ENCODE measurements at places on chromosomes 12 and 14.

DNA sequence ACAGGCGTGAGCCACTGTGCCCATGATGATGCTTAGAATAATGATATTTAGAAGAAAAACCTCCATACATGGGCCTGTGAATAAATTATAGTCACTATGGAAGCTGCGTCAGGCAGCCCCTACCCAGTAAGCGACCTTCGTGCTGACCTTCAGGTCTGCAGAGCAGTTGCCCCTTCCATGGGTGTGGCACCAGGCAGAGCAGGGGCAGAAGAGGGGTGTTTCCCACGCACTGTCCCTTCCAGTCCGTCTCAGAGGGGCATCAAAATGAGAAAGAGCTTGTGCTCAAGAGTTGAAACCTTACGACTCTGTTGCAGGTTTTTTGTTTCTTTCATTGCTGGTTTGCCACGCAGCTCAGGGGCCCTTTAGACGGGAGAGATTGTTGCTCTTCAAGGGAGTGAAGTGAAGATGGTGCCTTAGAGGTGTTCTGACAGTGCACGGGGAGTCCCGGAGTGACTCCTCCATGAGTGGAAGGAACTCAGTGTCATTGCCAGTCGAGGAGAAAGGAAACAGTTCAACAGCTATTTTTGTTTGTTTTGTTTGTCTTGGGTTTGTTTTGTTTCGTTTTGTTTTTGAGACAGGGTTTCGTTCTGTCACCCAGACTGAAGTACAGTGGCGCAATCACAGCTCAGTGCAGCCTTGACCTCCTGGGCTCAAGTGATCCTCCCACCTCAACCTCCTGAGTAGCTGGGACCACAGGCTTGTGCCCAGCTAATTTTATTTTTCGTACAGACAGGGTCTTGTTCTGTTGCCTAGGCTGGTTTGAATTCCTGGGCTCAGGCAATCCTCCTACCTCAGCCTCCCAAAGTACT is 13.9 kb downstream of the CKB start:
- DNase-seq: no peak

DNA sequence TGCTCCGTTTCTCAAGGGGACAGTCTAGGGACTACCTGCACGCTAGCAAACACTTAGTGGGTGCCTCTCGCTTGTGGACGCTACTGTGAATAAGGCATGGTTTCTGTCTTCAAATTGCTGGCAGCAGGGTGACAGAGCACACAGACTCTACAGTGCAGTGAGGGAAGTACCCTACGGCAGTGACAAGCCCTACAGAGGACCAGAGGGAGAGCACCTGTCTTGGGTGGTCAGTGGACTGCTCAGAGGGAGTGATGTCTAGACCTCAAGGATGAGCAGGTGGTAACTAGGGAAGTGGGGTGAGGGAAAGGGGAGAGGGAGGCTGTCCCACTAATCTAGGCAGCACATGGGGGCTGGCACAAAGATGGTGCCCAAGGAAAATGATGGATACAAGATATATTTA is 160.5 kb downstream of the RBM19 start:
- DNase-seq: no peak

DNA sequence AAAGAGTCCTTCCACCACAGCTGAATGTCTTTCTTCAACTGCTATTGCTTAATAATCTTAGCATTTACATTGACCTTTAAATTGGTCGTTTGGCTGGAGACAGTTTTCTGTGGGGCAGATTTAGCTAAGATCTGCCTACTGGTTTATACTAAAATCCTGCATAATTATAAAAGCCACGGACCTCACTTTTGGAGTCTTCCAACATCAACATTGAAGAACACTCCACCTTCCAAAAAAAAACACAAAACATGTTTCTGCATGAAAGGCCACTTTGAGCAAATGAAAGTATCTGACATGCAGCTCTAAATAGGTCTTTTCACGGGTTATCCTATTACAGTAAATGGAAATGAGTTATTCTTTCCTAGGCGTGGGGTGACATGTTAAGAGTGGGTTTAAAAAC is 57.0 kb upstream of the KRR1 start:
- DNase-seq: no peak

DNA sequence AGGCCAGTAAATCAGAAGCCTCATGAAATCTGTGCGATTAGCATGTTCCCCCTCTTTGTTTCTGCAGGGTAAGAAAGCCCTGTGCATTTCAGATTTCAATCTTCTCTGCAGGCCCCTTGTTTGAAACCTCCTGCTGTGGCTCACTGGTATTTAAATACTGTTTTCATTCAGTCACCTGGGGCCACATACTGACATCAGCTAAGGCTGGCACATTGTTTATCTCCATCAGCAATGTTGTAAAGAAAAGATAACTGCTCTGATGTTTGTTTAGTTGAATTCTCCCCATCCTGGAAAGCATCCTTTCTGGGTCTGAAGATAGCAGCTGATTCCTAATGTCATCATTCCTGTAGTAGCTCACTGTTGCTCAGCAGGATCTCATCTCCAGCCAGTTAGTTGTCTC is 554.9 kb downstream of the NRXN3 start:
- DNase-seq: no peak

GRCh38 chr12:11729008-11729407 is 79.5 kb downstream of the ETV6 start:
- no peak for DNase-seq

GRCh38 chr14:20400589-20400964 is 12.7 kb downstream of the TEP1 start:
- DNase-seq: no peak

- DNase-seq: no peak
These were observed 145.9 kb upstream of the HIF1A start for GRCh38 chr14:61549425-61549824.

DNA sequence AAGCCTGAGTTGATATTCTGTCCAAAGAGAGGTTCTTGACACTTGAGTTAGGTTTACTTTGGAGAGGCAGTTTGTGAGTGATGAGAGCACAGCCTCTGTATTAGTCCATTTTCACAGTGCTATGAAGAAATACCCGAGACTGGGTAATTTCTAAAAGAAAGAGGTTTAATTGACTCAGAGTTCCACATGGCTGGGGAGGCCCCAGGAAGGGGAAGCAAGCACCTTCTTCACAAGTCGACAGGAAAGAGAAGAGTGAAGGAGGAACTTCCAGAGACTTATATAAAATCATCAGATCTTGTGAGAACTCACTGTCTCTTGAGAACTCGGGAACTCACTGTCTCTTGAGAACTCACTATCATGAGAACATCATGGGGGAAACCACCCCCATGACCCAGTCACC is 5.4 kb downstream of the ZC3H14 start:
- no peak for DNase-seq

Measured in stimulated activated CD8-positive, alpha-beta memory T cell treated with anti-CD3 and anti-CD28 coated beads, Interleukin-7, amount 100 ng/mL, for 24 hours (primary cell).